Activated CD8-positive, alpha-beta T cell treated with anti-CD3 and anti-CD28 coated beads, Interleukin-2, amount 10 ng/mL, durations not matched to agents 7 days and 5 days (primary cell): ENCODE measurements at places on chromosomes 6 and 20.
A peak's percentile ranks its signal among the peaks of the same experiment; 100 is the strongest.

DNA sequence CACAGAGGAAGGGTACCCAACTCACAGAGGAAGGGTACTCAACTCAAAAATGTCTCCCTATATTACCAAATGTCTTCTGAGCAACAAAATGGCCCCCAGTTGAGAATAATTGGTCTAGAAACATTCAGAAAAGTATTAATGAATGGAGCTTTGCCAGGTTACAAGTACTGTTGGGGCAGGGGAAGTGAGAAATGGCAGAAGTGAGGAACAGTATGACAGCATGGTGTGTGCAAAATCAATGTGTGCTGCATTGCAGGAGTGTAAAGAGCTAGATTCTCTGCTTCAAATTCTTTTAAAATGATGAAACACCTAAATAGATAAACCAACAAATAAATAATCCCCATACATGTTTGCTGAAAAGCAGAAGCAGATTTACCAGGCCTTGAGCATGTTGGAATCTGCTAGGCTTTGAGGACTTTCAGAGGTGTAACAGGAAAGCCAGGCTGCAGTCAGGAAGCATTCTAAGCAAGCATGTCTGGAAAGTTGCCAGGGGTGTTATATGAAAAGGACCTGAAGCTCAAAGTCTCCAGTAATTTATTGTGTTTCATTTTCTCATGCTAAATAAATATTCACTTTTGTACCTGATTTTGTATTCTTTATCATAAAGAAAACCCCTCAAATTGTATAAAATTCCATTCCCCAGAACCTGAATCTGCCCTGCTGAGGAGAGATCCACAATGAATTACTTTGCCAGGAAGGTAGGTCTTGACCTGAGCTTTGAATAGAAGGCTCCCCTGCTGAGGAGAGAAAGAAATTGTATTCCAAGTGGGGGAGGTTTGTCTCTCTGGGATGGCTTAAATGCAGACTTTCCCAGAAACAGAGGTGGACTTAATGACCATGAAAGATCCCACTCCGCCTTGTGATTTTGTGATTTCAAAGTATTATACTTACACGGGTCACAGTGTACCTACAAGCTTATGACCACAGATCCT is 265.0 kb upstream of the MARCKS start:
- H3K27ac ChIP-seq, result no peak overlapping the region
- DNase-seq, result no peak
- no peaks in the 10 kb centered on the region for H3K36me3 ChIP-seq
- H3K4me3 ChIP-seq, result no peak overlapping the region
- no peaks in the 10 kb centered on the region for H3K4me1 ChIP-seq

DNA sequence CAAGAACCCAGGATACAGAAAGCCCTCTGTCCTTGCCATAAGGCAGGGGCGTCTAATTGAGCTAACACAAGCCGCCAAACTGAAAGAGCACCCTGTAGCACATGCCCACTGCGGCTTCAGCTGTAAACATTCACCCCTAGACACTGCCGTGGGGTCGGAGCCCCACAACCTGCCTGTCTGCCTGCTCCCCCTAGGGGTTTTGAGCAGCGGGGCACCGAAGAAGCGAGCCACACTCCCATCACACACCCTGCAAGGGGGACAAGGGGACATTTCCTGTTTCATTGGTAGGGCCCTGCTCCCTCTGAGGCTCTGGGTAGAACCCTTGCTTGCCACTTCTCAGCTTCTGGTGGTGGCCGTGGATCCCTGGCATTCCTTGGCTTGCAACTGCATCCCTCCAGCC is 45.2 kb upstream of the BCLAF1 start:
- H3K4me1 ChIP-seq, result no peaks in the 10 kb centered on the region
- no peak overlapping the region for H3K27ac ChIP-seq
- no peaks in the 10 kb centered on the region for H3K27me3 ChIP-seq
- no peaks in the 10 kb centered on the region for H3K36me3 ChIP-seq

DNA sequence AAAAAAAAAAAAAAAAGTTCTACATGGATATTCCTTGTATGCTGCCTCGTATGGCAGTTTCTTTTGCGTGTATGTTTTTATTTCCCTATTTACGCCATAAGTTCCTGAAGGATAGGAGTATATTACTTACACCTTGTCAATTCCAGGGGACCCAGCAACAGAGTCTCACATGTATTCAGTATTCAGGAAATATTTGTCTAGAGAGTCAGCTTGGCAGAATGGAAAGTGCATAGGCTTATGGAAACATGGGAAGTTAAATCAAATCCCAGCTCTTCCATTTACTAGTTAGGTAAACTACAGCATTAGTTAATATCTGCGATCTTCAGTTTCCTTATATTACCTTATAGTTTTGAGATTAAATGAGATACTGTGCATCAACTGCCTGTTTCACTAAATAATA is 51.1 kb upstream of the SLC22A16 start:
- H3K27ac ChIP-seq, result no peak overlapping the region
- peaks cover 5% of the 10 kb centered on the region for H3K4me1 ChIP-seq
- peaks cover 2% of the 10 kb centered on the region for H3K27me3 ChIP-seq
- DNase-seq, result no peak
- no peaks in the 10 kb centered on the region for H3K36me3 ChIP-seq

- H3K27ac ChIP-seq, result no peak overlapping the region
- H3K4me3 ChIP-seq, result no peak overlapping the region
- no peaks in the 10 kb centered on the region for H3K4me1 ChIP-seq
- DNase-seq, result no peak
- no peaks in the 10 kb centered on the region for H3K36me3 ChIP-seq
Observed at GRCh38 chr6:75824160-75824559, 75.1 kb downstream of the MYO6 start.

DNA sequence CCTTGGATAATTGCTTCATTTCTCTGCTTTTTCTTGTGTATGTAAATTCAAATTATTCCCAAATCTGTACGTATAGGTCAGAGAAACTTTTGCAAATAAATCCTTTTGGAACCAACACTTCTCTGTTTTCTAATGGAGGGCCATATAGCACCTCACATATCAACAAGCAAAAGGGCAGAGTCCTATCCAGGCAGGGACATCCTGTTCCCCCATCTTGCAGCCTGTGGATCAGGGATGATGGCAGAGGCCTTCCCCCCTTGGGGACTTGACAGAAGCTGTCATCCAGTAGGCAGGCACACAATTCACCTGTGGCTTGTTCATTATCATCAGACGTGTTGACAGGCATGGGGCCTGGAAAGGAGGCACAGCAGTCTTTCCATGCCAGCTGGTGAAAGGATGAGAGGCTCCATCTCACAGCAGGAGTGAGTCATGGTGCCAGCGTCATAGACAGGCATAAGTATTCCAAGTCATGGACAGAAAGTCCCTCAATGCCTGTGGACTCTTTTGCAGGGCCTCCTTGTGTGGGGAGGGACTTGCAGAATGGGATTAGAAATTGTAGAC is 31.8 kb upstream of the PLEKHG1 start:
- DNase-seq, result no peak
- peaks cover 29% of the 10 kb centered on the region for H3K27me3 ChIP-seq
- no peaks in the 10 kb centered on the region for H3K4me1 ChIP-seq
- no peaks in the 10 kb centered on the region for H3K36me3 ChIP-seq
- no peak overlapping the region for H3K4me3 ChIP-seq

GRCh38 chr6:36949636-36950035 is 4.9 kb upstream of the PI16 start:
- no peak for DNase-seq
- peaks cover 49% of the 10 kb centered on the region for H3K4me1 ChIP-seq
- no peak overlapping the region for H3K4me3 ChIP-seq
- H3K27ac ChIP-seq, result no peak overlapping the region
- peaks cover 18% of the 10 kb centered on the region for H3K27me3 ChIP-seq

GRCh38 chr20:46351357-46352058 is 43.2 kb upstream of the CDH22 start:
- H3K36me3 ChIP-seq, result peaks cover 14% of the 10 kb centered on the region
- H3K27me3 ChIP-seq, result no peaks in the 10 kb centered on the region
- no peak overlapping the region for H3K4me3 ChIP-seq
- DNase-seq, result no peak
- H3K27ac ChIP-seq, result no peak overlapping the region

GRCh38 chr20:53706008-53706465 is 112.4 kb upstream of the ZNF217 start:
- peak overlapping the region; percentile 97 for H3K27ac ChIP-seq
- no peaks in the 10 kb centered on the region for H3K27me3 ChIP-seq
- peaks cover 66% of the 10 kb centered on the region for H3K4me1 ChIP-seq
- peaks cover 2% of the 10 kb centered on the region for H3K36me3 ChIP-seq

- no peak overlapping the region for H3K27ac ChIP-seq
- no peak overlapping the region for H3K4me3 ChIP-seq
- no peaks in the 10 kb centered on the region for H3K4me1 ChIP-seq
- no peaks in the 10 kb centered on the region for H3K36me3 ChIP-seq
- DNase-seq, result no peak
Observed at GRCh38 chr6:169499848-169500247, 202.0 kb downstream of the WDR27 start.
